Stimulated activated CD4-positive, alpha-beta T cell treated with anti-CD3 and anti-CD28 coated beads, Interleukin-2, amount 100 ng/mL, for 24 hours (primary cell): ENCODE measurements at places on chromosomes 5 and 9.

GRCh38 chr5:17918373-17919104 lies 284.3 kb downstream of the TAF11L14 start:
- DNase-seq, result no peak

DNA sequence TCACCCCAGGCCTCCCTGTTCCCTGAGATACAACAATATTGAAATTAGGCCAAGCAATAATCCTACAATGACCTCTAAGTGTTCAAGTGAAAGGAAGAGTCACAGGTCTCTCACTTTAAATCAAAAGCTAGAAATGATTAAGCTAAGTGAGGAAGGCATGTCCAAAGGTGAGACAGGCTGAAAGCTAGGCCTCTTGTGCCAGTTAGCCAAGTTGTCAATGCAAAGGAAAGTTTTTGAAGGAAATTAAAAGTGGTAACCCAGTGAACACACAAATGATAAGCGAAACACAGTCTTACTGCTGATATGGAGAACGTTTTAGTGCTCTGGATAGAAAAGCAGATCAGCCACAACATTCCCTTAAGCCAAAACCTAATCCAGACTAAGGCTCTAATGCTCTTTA lies 39.8 kb downstream of the PTAR1 start:
- no peak for DNase-seq

- no peak for DNase-seq
These were observed 11.7 kb downstream of the SPDL1 start for GRCh38 chr5:169595172-169595820.

DNA sequence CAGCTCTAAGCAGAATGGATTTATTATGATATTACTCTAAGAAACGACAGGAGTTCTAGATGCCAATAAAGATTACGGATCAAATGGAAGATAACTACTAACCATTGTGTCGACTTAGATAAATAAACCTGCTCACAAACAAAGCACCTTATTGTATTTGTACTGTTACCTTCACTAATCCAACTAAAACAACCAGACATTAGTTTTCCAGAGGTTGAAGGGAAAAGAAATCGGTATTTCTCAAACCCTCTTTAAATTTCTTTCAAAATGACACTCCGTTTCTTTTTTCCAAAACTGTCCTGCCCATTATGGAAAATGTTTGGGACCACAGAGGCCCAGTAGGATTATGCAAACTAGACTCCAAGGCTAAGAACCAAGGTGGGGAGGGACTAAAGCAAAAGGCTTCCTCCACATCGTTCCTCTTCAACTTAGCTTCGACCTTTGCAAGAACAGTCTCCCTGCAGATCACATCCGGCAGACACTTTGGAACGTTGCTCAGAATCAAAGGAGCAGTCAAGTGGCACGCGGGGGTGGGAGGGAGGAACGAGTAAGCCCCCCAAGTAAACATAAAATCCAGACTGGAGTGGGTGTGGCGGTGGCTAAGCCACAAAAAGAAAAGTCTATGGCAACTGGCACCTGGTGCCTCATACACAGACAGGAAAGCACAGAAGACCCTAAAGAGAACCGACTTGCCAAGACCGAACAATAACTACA lies 2.7 kb downstream of the MLLT3 start:
- peak; percentile 27 for DNase-seq

- DNase-seq, result no peak
These were observed 84.3 kb downstream of the SH3TC2 start for GRCh38 chr5:148978370-148979082.

- no peak for DNase-seq
These were observed 69.4 kb upstream of the MEF2C start for GRCh38 chr5:88952344-88952743.

- no peak for DNase-seq
These were observed 10.5 kb downstream of the MSX2 start for GRCh38 chr5:174734571-174735497.

DNA sequence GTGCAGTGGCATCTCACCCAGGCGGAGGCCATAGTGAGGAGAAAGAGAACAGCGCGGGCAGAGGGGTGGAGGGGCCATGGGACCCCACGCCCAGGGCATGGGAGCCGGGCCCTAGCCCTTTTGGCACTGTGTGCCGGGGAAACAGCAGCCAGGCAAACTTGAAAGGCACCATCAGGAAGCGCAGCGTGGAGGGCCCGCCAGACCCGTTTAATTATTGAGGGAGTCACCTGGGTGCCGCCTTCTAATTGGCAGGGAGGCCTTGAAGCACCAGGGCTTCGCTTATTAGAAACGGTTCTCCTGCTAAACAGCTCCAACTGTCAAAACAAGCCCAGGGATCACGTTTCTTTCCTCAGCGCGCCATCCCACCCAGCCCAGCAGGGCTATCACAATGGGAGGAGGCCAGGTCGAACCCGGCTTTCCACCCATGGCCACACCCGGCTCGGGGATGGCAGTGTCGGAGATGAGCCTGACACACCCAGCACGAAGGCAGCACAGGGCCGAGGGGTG lies 104.6 kb upstream of the SARDH start:
- DNase-seq, result no peak

DNA sequence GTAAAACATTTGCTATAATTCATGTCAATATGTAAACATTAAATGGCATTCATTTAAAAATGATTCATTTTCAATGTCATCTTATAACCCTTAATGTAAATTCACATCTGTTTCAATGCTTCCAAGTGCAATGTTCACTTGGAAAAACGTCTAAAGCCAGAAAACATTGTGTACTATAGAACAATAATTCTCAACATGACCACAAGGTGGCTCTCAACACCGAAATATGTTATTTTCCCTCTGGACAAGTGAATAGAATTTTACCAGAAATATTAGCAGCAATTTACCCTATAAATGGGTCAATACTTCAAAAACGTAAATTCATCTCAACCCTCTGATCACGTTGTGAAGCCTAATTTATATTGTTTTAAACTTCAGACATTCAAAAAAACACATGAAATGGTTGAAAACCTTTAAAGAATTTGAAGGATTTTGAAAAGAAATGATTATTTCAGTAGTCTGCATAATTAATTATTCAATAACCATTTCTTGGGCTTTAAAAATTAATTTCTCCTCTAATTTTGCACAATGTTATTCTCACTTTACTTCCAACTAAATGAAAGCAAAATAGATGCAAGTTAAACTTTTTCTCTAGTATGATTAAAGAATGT lies 11.0 kb downstream of the CDH10 start:
- no peak for DNase-seq

DNA sequence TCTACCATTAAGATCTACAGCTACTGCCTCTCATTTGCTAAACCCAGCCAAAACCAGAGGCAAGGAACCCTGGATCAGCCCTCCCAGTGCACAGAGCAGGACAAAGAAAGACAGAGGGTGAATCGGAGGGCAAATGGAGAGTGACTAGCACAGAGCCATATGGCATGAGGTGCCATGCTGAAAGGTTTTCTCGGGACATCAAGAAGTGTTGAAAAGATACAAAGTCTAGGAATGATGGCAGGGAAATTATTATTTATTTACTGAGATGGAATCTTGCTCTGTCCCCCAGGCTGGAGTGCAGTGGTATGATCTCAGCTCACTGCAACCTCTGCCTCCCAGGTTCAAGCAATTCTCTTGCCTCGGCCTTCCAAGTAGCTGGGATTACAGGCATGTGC lies 19.3 kb downstream of the SLC1A1 start:
- no peak for DNase-seq

GRCh38 chr9:77960356-77961153 lies 71.1 kb downstream of the GNAQ start:
- DNase-seq, result no peak

DNA sequence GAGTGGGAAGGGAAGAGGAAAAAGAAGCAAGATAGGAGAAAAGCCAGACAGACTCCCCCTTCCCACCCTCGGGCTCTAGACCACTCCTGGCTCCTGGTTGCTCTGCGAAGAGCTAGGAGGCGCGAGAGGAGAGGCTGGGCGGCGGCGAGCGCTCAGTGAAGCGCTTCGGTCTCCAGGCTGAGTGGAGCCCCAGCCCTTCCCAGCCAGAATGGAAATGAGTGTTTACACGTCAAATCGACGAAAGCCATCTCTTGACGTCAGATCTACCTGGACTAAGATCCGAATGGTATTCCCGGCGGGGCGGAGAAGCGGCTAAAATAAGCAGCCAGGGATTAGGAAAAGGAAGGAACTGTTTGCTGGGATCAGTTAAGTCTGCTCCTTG lies at the start of gene PCSK1:
Gene PCSK1, minus strand, starts transcription at position 183 of the 382 bp plus-strand sequence. CDS start 206 bp downstream, outside the sequence.
- no peak for DNase-seq

DNA sequence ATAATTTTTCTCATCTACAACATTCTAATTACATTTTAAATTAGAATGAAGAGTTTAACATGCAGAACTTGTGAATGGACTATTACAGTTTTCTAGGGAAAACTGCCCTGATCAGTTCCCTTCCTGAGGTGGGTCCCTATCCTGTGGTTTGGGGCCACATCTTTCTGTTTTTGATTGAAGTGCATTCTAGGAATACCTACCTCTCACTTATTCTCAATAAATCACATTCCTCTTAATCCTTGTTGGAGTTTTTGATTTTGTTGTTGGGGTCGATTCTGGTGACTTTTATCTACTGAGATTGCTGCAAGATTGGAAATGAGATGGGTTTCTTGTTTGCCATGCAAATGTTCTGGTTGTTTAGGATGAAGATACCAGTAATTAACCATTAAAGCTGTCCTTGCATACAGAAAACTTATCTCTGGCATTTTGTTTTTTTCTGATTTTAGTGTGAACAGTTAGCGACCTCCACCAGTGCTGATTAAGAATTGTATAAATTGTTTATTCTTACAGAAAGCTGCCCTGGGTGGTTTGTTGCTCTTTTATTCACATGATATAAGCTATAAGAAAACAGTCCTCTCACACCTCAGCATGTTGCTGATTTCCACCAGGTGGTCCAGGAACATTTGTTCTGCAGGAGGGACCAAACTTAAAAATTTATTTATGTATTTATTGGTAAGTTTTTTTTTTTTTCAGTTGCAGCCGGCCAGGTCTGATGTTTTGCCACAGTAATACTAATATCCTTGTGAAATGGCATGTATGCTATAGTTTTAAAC lies 269.9 kb downstream of the FANCC start:
- no peak for DNase-seq

GRCh38 chr9:135818718-135819475 lies 88.4 kb downstream of the CAMSAP1 start:
- DNase-seq, result no peak

DNA sequence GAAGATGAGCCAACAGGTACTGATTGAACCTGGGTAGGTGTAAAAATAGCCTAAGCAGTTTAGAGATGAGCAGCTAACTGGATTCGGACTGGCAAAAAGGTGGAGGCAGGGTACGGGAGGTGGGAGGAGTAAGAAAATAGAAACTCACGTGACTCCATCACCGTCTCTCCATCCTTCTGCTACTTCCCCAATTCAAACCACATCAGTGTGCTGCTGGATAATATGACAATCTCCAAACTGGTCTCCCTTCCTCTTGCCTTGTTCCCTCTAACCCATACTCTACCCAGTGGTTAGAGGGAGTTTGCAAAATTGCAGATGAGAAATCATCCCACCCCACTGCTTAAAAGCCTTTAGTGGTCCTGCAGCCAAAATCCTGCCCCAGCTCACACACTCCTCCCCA lies 42.7 kb downstream of the RIGI start:
- DNase-seq, result no peak

GRCh38 chr9:35798658-35799374 lies 7.4 kb downstream of the NPR2 start:
- peak; percentile 38 for DNase-seq

DNA sequence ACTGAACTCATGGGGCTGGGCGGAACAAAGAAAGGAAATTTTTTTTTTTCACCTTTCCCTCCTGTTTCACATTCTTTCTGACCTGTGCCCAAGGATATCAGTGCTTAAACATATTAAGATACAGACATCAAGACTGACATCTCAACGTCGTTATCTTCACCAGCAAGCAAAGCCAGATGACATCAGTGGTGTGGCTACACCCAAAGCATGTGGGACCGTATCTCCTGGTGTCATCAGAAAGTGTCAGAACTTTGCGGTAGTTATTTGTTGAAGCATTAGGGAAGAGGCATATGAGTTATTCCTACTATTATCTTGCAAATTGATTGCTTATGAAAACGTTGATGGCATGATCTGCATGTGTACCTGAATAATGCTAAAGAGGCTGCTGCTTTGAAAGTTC lies 487.4 kb downstream of the TLE4 start:
- DNase-seq, result no peak

DNA sequence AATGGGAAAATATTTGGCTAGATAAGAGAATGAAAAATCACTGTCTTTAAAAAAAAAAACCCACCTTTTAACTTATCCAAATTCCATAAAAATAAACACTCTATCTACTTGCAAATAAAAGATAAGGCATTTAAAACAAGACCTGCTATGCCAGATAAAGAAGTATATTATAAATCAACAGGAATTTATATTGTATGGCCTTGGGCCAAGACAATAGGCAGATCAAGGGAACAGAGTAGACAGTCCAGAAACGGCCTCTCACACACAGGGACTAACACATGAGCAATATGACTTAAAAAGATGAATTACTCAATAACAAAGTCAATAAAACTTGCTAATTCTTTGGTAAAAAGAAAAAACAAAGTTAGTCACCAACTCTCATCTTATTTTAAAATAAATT lies 34.7 kb upstream of the ICE1 start:
- DNase-seq, result no peak

- DNase-seq, result no peak
These were observed 520.0 kb upstream of the C9orf72 start for GRCh38 chr9:28092981-28093936.

GRCh38 chr5:132477784-132478365 lies 12.7 kb downstream of the IRF1 start:
- DNase-seq, result no peak

DNA sequence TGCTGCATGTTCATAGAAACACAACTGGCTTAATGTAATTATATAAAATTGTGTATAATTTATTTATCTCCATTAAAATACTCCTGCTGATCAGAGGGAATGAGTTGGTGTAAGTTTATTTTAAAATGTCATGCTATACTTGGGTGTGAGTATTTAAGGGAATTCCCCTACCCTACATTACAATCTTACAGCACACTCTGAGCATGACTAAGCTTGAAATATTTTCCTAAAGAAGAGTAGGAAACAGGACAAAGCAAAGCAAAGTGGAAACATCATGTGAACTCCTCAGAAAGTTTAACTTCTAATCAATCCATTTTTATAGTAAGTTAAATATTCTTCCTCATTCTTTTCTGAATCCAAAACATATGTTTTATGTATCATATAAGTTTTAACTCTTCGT lies 1271.3 kb downstream of the EFNA5 start:
- DNase-seq, result no peak

- no peak for DNase-seq
These were observed 45.5 kb downstream of the HTR1A start for GRCh38 chr5:63916786-63917185.

DNA sequence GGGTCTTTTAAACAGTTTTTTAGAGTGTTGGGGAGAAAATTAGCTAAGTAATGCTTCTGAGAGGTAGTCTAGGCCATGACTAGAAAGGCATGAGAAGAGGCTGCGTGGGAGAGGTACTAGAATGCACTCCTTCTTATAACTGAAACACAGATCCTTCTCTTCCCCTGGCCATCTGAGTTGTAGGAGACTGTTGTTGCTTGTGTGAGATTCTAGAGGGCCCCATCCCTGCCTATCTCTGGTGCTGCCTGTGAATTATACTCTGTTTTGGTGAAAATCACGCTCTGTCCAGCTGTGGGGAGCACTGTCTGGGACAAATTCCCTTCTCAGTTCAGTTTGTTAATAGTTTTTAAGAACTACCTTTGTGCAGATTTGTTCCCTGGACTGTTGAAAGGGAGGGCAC lies 37.5 kb downstream of the MAP1B start:
- no peak for DNase-seq
